ENCODE measurements at places on chromosomes 12 and 14.

DNA sequence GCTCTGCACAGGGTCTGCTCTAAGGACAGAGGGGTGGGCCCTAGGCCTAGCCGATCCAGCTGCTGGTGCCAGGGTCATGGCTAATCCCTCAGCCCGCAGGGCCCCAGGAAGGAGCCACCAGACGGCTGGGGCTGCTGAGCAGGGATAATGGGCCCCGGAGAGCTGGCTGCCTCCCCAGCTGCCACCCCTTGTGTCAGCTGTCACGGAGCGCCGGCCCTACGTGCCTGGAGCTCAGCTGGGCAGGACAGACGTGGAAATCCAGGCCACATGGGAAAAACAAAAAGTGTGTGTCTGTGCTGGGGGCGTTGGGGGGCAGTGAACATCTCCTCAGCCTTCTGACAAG, 36.2 kb downstream of the CHGA start:
- no peak for DNase-seq

GRCh38 chr12:810116-810515, 57.7 kb downstream of the WNK1 start:
- DNase-seq: no peak

DNA sequence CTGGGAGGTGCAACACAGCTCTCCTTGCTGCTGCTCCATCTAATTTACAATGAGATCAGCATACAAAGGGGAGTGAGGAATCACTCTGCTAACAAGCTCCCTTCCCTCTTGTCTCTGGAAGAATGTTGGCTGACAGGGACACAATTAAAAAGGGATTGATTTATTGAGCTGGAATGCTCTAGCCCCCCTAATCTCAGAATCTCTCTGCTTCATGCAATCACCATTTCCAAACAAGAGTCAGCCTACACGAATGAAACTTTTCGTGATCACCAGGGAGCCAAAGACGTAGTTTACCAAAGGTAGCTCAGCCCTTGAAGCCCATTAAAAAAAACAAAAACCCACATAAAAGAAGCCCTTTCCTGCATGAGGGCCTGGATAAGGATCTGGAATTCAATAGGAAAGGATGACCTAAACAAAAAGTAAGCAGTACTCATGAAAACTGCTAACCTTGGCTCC, 223.8 kb downstream of the C12orf75 start:
- no peak for DNase-seq

DNA sequence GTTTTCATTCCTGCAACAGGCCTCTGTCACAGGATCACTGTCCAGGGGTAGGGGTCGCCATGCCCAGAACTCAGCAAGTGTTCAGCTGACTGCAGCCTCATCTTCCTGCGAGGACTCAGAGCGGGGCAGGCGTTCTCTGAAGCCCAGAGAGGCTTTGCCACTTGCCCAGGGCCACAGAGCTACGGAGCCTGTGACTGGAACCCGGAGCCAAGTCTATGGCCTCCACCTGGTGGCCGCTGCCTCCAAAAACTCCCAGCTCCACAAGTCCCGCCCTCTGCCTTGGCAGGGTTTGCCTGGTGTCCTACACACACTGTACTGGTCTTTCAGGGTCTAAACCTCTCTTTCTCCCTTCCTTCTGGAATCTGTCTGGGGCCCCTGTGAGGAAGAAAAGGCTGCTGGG, 8.7 kb upstream of the PPP1R13B start:
- no peak for DNase-seq

- DNase-seq: no peak
Measured at GRCh38 chr14:72745546-72745945, 148.4 kb downstream of the DPF3 start.

GRCh38 chr12:53193985-53194716, 12.9 kb downstream of the ITGB7 start:
- DNase-seq: no peak

DNA sequence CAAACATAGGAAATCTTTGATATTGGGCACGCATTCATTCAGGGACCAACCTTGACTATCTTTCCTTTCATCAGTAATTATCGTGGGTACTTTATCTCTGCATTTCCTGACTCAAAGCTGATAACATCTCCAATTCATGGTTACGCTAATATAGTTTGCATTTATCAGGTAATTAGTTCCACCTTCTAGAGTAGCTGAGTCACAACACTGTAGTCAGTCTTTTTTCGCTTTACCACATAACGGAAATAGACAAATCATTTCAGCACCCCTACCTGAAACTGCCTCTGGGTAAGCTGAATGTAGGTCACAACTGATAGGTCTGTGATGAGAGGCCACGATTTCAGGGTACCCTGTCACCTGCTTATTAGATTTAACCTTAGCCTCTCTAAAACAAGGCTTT, 36.7 kb upstream of the IL22 start:
- DNase-seq: peak; percentile 48

GRCh38 chr12:121227294-121227693, 17.4 kb downstream of the P2RX4 start:
- DNase-seq: no peak

GRCh38 chr12:30582943-30583342, 112.7 kb downstream of the IPO8 start:
- no peak for DNase-seq

- no peak for DNase-seq
Measured at GRCh38 chr12:102759466-102759865, 157.6 kb downstream of the PAH start.

GRCh38 chr12:26825459-26826016, 7.5 kb downstream of the ITPR2 start:
- no peak for DNase-seq

DNA sequence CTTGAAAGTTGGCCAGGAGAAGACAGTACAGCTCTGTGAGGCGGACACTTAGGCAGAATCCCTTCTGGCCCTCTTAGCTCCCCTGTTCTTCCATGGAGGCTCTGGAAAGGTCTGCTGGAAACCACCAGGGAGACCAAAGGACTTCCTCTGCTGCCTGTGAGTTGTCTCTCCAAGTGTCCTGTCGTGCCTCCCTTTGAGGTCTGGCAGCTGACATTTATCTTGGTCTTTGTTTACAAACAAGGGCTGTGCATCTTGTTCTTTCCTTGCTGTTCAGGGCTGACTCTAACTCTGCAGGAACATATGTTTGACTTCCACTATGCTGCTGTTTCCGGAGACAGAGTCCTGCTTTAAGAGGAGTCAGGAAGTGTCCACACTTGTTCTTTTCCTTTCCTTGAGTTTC, 159.9 kb upstream of the FRMD6 start:
- DNase-seq: no peak

- DNase-seq: peak; percentile 89
Measured at GRCh38 chr12:3299929-3300832, 190.8 kb upstream of the PRMT8 start.

DNA sequence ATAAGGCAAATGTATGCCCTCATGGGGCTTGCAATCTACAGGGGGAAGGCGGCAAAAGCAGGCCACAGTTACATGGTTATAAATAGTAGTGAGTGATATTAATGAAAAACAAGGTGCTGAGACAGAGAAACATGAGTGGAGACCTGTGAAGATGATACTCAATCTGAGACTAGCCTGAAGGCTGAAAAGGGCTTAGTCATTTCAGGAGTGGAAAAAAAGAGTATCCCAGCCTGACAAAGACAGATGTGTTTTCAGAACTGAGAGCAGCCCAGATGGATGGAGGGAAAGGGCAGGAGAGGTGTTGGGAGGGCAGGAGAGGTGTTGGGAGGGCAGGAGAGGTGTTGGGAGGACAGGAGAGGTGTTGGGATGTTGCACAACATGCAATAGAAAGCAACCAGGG, 181.9 kb downstream of the C12orf42 start:
- DNase-seq: no peak

DNA sequence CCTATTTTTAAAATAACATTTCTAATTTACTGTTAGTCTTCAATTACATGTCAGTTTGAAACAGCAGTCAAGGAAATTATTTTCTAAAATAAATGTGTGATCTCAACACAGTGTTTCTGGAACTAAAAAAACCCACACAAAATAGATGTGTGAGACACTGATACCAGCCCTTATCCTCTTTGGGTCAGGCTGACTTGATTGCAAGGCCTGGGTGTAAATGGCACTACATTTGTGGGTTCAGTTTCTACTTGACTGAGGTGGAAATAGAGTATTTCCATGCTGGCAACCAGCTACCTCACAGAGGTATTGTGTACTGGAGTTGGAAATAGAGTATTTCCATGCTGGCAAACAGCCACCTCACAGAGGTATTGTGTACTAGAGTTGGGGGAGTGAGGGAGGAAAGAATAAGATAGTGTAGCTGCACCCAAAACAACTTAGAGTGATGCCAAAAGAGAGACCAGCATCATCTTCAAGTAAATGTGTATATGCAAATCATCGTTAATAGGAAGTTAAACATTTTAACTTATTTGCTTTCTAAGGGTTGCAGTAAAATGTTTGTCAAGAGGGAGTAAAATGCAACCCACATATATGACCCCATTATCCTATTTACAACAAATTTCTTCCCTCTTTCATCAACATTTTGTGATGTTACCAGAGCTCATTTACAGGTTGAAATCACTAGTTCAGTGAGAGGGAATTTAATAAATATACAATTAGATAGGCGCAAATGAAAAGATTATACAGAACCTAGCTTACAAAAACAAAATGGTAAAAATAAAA, 10.7 kb upstream of the LYZ start:
- no peak for DNase-seq

GRCh38 chr12:81759190-81760051, at the start of gene PPFIA2:
Gene PPFIA2, minus strand, starts transcription at chr12:81759350.
- peak; percentile 49 for DNase-seq

DNA sequence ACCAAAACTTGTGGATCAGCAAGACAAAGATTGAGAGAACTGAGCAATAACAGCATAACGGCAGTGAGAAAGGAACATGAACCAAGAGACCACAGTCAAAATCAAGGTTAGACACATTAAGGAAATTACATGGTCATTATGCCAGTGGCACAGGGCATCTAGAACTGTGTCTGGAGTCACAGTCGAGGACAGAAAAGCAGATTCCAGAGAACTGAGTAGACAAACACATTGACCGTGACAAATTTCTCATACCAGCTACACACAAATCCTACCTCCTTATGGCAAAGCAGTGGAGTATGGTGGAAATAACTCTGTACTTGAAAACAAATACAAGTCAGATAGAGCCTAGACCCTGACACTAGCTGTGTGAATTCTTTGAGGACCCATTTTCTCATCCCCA, 367.3 kb downstream of the DUSP6 start:
- DNase-seq: no peak

DNA sequence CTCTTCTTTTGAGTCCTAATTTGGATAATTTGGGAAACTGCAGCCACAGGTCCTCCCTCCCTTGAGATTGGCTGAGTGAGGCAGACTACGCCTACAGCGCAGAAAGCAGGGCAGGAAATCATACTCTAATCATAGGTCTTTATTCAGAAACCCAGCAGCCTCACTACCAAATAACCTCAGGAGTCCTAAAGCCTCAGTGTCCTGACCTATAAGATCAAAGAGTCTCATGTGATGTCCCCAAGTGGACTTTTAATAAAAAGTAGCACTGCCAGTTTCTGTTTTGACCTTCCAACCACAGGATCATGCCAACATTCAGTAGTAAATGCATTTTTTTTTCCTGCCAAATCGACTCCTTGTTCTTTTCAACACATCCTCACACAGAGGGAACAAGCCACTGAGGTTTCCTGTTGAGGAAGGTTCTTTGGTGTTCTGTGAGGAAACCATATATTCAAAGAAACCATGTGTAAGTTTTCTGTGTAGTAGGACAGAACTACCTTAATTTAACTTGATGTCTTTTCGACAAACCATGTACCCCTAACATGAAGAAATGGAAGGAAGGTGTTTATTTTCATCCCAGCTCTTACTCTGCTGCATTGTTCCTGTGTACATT, 72.2 kb downstream of the VCPKMT start:
- DNase-seq: peak; percentile 37

- DNase-seq: peak; percentile 35
Measured at GRCh38 chr12:124109760-124110159, 136.7 kb downstream of the ZNF664 start.

- no peak for DNase-seq
Measured at GRCh38 chr12:93292731-93293566, 84.8 kb upstream of the NUDT4 start.

GRCh38 chr12:6788972-6789924, at the start of gene CD4:
Gene CD4, plus strand, starts transcription at chr12:6789528. Its CDS starts 10,611 bp downstream, at chr12:6800139.
- peak; percentile 89 for DNase-seq

GRCh38 chr14:57031474-57031873, 221.2 kb upstream of the OTX2 start:
- DNase-seq: no peak

GRCh38 chr14:64509036-64509435, 4.5 kb downstream of the ZBTB1 start:
- DNase-seq: no peak

- no peak for DNase-seq
Measured at GRCh38 chr12:124582108-124582424, 14.7 kb upstream of the NCOR2 start.

- DNase-seq: no peak
Measured at GRCh38 chr14:100834082-100834793, 8.3 kb downstream of the MEG3 start.

- no peak for DNase-seq
Measured at GRCh38 chr12:84276215-84276614, 636.4 kb downstream of the SLC6A15 start.

GRCh38 chr14:21032326-21033132, 2.1 kb downstream of the RNASE13 start:
- DNase-seq: no peak

DNA sequence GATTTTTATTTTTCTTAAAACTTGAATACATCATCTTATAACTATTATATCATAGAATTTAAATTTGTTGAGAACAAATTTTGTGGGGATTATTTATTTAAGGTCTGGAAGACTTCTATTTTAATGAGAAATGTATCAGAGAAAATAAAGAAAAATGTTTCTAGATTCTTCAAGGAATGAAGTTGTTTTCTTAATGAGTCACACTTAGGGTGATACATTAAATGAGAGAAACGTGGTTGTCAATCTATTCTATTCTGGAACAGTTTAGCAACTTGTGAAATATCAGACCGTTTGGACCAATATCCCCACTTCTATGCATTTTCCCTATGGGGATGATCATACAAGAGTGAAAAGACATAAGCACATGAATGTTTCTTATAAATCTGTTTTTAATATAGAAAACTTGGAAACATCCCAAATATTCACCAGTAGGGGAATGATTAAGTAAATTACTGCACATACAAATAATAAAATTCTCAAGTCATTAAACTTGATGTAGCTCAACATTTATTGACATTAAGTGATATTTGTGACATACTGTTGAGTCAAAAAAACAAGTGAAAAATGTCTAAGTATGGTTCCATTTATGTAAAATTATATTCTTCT, 88.5 kb downstream of the E2F7 start:
- no peak for DNase-seq

GRCh38 chr12:29152223-29152868, 3.3 kb downstream of the FAR2 start:
- no peak for DNase-seq

GRCh38 chr14:61130512-61131260, 149.6 kb downstream of the SLC38A6 start:
- DNase-seq: no peak

Data from activated naive CD4-positive, alpha-beta T cell treated with anti-CD3 and anti-CD28 coated beads, Interleukin-2, amount 10 ng/mL, durations not matched to agents 7 days and 5 days (primary cell).